ENCODE measurements at places on chromosomes 3 and 15. TPM values are rescaled to one million over a fixed set of nuclear protein-coding genes. Genes with fewer than 3 reads are reported as not detected.

DNA sequence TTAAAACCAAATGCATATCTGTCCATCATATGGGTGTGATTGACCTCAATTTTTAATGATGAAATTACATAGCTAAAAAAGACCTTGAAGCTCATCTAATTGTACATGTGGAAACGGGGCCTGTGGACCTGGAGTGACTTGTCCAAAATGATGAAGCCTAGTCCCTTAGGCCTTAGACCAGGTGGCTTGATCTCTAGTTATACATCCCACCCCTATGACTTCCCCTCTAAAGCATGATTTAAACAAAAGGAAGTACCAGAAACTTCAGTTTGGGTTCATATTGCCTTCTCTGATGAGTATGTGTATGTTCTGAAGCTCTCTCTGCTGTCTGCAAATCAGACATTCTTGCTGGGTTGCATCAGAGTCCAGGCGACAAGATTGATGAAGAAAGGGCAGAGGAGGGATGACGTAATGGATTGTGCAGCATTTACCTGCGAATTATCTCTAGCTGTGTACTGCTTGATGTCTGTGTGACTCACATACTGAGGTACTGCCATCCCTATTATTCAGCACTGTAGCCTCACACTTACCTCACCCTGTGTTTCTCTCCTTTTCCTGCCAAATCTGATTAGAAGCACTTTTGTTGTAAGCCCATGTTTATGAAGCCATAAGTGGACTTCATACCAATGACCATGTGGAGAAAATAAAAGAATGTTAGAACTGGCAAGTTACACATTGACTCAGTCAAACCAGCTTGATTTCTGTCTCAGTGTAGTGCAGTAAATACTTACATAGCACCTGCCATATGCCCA is 111.5 kb downstream of the FILIP1L start:
- peaks cover 20% of the 10 kb centered on the region for H3K4me1 ChIP-seq
- DNase-seq = peak; percentile 27
- no peaks in the 10 kb centered on the region for H3K27me3 ChIP-seq
- no peaks in the 10 kb centered on the region for H3K36me3 ChIP-seq
- no peak overlapping the region for H3K4me3 ChIP-seq

GRCh38 chr15:78855746-78856145 is 16.9 kb upstream of the MORF4L1 start:
- DNase-seq = no peak
- no peak overlapping the region for H3K4me3 ChIP-seq
- no peak overlapping the region for H3K27ac ChIP-seq
- H3K4me1 ChIP-seq = no peaks in the 10 kb centered on the region
- no peaks in the 10 kb centered on the region for H3K27me3 ChIP-seq

DNA sequence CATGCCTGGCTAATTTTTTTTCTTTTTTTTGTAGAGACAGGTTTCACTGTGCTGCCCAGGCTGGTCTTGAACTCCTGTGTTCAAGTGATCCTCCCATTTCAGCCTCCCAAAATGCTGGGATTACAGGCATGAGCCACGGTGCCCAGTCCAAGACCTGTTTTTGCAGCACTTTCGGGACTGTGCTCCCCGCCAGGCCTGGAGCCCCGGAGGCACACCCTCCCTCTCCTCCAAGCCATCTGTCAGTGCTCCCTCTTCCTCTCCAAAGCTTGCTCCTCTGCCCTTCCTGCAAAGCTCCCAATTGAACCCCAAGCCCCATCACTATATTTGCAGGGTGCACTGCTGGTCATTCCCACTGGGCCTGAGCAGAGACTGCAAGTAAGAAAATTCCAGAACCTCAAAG is 98.1 kb downstream of the CORO2B start:
- no peak for DNase-seq
- no peak overlapping the region for H3K27ac ChIP-seq
- H3K36me3 ChIP-seq = no peaks in the 10 kb centered on the region
- peaks cover 6% of the 10 kb centered on the region for H3K4me1 ChIP-seq
- no peaks in the 10 kb centered on the region for H3K27me3 ChIP-seq

DNA sequence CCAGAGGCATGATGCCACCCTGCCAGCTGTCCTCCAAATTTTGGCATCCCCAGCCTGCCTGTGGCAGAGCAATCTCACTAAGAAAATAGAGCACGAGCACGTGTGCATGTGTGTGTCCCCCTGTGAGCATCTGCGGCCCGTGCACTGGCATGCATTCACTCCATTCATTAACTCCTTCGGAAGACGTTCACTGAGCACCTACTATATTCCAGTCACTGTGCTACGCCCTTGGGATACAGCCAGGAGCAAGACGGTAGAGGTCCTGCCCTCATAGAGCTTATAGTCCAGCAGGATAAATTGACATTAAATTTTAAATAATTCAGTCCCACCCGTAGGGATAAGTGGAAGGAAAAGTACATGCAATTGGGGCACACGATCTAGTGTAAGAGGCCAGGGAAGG is 40.0 kb upstream of the HES1 start:
- no peak overlapping the region for H3K4me3 ChIP-seq
- H3K36me3 ChIP-seq = no peaks in the 10 kb centered on the region
- no peak overlapping the region for H3K27ac ChIP-seq
- peaks cover 14% of the 10 kb centered on the region for H3K4me1 ChIP-seq

The ST3GAL6 gene
- total RNA-seq = 42.0 TPM

DNA sequence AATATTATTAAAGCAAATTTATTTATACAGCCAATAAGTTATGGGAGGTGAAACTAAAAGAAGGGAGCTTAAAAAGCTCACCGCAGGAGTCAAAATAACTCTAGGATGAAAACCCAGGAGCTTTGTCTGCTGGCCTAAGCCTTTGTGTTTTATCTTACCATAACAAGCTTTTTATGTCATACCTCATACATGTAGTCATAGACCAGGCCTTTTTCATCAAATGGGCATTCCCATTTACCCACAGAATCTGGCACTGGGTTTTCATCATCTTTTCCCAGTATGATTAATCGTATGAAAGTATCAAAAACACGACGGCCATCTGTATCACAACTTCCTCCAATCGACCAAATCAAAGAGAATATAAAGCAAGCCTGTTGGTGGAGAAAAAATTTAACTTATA is 122.8 kb downstream of the DNAH12 start:
- H3K27ac ChIP-seq = no peak overlapping the region
- no peaks in the 10 kb centered on the region for H3K4me1 ChIP-seq
- no peak overlapping the region for H3K4me3 ChIP-seq
- H3K27me3 ChIP-seq = no peaks in the 10 kb centered on the region

The CD200 gene
- total RNA-seq = 5.8 TPM

The ACOX2 gene
- 16.2 TPM for total RNA-seq

The SH3GL3 gene
- total RNA-seq = 3.3 TPM

The TMEM87A gene
- total RNA-seq = 12.3 TPM

GRCh38 chr3:190853464-190853863 is 9.0 kb downstream of the GMNC start:
- no peak overlapping the region for H3K27ac ChIP-seq
- DNase-seq = no peak
- no peak overlapping the region for H3K4me3 ChIP-seq
- H3K36me3 ChIP-seq = no peaks in the 10 kb centered on the region
- no peaks in the 10 kb centered on the region for H3K27me3 ChIP-seq

The CAV3 gene
- not detected for total RNA-seq

- DNase-seq = peak; percentile 91
- H3K4me3 ChIP-seq = no peak overlapping the region
- H3K27ac ChIP-seq = peak overlapping the region; percentile 82
- peaks cover 5% of the 10 kb centered on the region for H3K36me3 ChIP-seq
- peaks cover 83% of the 10 kb centered on the region for H3K4me1 ChIP-seq
Observed at GRCh38 chr15:89115547-89115946, 27.3 kb downstream of the ABHD2 start.

The PLSCR2 gene
- 0.73 TPM for total RNA-seq

The LMOD3 gene
- not detected for total RNA-seq

GRCh38 chr3:188283347-188283746 is 129.4 kb downstream of the LPP start:
- H3K27ac ChIP-seq = peak overlapping the region; percentile 82
- no peaks in the 10 kb centered on the region for H3K36me3 ChIP-seq
- H3K4me3 ChIP-seq = no peak overlapping the region

- no peaks in the 10 kb centered on the region for H3K36me3 ChIP-seq
- no peak overlapping the region for H3K27ac ChIP-seq
- DNase-seq = peak; percentile 21
- H3K4me3 ChIP-seq = no peak overlapping the region
Observed at GRCh38 chr3:2603692-2604289, 505.1 kb downstream of the CNTN4 start.

DNA sequence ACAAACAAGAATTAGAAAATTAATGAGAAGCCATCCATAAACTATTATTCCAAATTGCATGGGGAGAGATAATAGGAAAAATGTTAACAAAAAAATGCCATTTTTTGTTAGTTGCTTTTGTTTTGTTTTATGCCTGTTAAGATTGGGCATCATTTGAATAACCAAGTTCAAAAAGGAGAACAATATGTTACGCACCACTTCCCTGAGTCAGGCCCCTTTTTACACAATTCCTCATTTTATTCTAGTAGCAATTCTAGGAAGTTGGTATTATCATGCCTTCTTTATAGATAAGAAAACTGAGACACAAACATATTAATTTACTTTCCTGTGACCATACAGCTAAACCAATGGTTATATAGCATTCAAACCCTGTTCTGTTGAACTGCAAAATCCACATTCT is 736.9 kb upstream of the CCDC54 start:
- H3K4me1 ChIP-seq = no peaks in the 10 kb centered on the region
- DNase-seq = no peak
- no peak overlapping the region for H3K4me3 ChIP-seq

GRCh38 chr3:2614578-2614977 is 495.6 kb downstream of the IL5RA start:
- H3K4me3 ChIP-seq = no peak overlapping the region
- H3K4me1 ChIP-seq = no peaks in the 10 kb centered on the region
- H3K27me3 ChIP-seq = no peaks in the 10 kb centered on the region
- no peak for DNase-seq
- H3K36me3 ChIP-seq = no peaks in the 10 kb centered on the region

GRCh38 chr3:133994166-133994890 is 35.4 kb downstream of the SLCO2A1 start:
- H3K4me1 ChIP-seq = peaks cover 7% of the 10 kb centered on the region
- H3K27ac ChIP-seq = no peak overlapping the region
- DNase-seq = no peak
- H3K36me3 ChIP-seq = no peaks in the 10 kb centered on the region

- no peak overlapping the region for H3K4me3 ChIP-seq
- no peak overlapping the region for H3K27ac ChIP-seq
- H3K36me3 ChIP-seq = no peaks in the 10 kb centered on the region
Observed at GRCh38 chr3:30448450-30449289, 157.7 kb upstream of the TGFBR2 start.

DNA sequence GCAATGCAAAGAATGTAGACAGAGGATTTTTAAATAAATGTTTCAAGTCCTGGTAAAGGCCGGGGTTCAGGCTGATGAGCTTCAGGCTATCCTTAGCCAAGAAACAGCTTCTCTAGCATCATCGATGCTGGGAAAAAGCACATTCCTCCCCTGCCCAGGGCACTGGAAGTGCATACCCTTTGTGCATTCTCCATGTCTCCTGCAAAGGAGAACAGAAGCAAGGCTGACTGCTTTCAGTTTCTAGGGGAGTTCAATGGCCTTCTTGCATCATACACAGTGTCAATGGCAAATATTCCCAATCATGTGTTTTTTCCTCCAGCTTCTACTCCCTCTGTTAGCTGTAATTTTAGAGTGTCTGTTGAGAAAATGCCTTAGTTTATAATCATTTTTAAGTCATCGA is 59.9 kb downstream of the GPR176 start:
- H3K27me3 ChIP-seq = no peaks in the 10 kb centered on the region
- H3K4me1 ChIP-seq = no peaks in the 10 kb centered on the region
- no peaks in the 10 kb centered on the region for H3K36me3 ChIP-seq
- no peak overlapping the region for H3K4me3 ChIP-seq
- DNase-seq = no peak
- H3K27ac ChIP-seq = no peak overlapping the region

The GPR62 gene
- total RNA-seq = not detected

The SERPINI1 gene
- not detected for total RNA-seq

DNA sequence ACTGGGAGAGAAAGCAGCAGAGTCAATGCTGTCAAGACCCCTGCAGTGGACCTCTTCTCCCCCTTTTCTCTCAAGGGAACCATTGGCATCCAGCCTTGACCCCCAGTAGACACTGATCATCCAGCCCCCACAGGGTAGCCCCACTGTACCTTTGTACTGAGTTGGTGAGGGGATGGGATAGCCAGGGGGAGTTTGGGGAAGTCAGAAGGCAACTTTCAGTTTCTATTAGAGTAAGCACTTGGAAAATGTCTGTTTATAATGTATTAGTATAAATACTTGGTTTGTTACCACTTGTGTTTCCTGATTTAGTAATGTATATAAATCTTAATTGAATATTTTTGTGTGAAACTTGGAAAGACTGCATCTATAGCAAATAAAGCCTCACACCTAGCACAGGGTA is 25.0 kb downstream of the DAG1 start:
- H3K4me1 ChIP-seq = peaks cover 56% of the 10 kb centered on the region
- no peak overlapping the region for H3K27ac ChIP-seq
- no peak overlapping the region for H3K4me3 ChIP-seq

DNA sequence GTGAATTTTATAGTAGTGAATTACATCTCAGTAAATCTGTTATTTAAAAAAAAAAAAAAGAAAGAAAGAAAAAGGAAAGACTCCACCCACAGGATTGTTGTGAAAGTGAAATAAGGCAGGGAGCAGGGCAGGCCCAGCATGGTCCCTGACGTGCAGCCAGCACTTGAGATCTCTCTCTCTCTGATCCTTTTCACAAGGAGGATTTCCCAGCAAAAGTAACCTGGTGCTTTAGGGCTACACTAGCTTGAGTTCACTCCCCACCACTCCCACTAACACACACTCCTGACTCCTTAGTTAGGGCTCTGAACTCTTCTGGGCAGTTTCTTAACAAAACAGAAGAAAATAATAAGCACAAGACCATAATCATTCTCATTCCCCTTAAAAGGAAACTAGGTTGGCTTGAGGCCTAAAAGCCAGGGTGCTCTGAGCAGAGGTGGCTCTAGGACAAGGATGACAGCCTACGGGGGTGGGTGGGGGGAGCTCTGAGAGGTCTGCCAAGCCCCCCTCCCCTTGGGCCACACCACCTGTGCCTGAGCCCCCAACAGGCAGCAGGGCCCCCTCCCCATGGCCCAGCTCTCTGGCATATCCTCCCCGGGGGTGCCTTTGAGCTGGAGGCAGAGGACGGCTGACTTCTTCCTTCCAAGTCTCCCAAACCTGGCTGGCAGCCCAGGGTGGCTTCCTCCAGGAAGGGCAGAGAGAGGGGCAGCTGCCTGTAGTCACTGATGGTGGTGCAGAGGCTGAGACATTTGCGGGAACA is 856 bp downstream of the TMEM40 start:
- H3K27ac ChIP-seq = peak overlapping the region; percentile 50
- H3K36me3 ChIP-seq = no peaks in the 10 kb centered on the region
- H3K4me1 ChIP-seq = peaks cover 7% of the 10 kb centered on the region
- H3K27me3 ChIP-seq = no peaks in the 10 kb centered on the region
- peak; percentile 29 for DNase-seq
